ENCODE measurements at places on chromosomes 6 and 20.

DNA sequence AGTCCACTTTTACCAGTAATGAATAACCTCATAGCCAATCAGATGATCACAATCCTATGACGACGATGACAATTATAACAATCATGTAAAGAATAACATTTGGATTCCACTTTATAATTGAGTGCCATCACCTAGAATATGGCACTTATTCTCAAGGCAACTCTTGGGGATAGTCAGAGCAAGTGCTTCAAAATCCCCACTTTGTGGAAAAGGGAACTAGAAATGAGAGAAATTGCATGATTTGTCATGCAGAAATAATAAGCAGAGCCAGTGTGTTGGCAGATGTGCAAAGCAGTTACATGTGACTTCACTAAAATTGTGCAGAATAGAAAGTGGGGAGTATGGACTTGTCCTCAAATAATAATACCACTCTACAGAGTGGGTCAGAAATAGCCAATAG, 41.3 kb downstream of the FRK start:
- no peak for DNase-seq

DNA sequence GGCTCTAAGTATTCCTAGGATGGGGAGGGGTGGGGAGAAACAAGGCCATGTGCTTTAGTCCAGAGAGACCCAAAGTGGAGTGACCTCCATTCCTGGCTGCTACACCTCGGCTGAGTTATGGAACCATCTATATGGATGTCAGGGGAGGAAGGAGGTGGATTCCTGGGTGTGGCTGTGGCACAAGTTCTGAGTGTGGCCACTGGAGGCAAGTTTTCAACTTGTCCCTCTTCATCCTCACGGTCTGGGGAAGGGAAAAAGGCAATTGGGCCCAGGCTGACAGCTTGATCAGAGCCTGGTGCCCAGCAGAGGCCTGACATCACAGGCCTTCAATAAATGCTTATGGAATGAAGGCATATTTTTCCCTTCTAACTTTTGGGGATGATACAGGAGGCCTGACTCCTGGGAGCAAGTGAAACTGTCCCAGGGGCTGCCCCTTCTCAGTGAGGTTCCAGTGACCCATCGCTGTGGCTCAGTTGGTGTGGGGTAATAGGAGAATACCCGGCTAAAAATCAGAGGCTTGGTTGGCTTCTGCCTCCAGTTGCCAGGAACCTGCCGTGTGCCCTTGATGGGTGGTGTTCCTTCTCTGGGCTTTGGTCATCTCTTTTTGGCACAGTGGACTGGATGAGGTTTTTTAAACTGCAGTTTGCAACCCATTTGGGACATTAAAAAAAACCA, 1.8 kb upstream of the ITPR3 start:
- no peak for DNase-seq

GRCh38 chr6:16764188-16764950, 3.1 kb upstream of the ATXN1 start:
- no peak for DNase-seq

DNA sequence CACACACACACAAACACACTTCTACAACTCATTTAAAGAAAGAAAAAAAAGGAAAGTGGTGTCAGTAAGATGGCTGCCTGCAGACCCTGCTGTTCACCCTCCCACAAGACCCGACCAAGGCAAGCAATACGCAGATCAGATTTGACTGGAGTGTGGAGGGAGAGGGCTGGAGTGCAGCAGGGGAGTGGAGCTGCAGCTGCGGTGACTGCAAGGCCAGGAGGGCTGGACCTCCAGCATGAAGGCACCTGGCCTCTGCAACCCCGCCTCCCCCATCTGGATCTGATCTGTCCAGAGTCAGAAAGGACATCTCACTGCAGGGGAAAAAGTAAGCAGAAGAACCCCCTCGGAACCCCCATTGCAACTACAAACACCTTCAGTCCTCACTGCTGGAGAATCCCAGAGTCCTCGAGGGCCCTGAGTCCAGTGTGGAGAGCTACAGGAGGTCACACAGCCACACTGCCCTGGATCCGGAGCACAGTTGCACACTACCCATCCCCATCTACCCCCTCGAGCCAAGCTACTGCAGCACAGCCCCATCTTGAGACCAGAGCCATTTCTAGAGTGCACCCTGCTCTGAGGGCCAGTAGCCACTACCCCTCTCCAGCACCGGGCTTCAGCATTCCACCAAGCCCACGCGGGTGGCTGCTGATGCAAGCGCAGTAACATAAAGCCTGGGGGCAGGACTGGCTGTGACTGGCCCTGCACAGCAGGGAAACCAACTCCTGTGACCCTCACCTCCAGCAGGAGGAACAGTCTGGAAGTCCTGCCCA, 41.9 kb upstream of the SRSF6 start:
- DNase-seq: no peak

GRCh38 chr6:138943089-138943625, 44.9 kb downstream of the REPS1 start:
- no peak for DNase-seq

DNA sequence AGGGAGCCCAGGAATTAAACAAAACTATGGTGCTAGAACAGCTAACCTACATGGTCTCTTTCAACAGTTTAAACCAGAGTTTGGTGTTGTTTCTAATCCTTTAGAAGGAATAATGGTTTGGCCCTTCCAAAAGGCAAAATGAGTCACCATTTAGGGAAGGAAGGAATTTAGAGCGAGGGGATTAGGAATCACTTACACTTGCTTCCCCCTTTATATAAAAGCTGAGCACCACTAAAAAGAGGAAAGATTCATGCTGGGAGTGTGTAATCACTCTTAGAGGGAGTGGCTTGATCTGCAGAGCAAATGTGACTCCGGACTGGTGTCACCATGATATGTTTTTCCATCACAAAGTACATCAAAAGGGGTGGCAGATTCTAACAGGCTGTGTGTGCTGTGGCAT, 63.6 kb downstream of the F13A1 start:
- DNase-seq: no peak

DNA sequence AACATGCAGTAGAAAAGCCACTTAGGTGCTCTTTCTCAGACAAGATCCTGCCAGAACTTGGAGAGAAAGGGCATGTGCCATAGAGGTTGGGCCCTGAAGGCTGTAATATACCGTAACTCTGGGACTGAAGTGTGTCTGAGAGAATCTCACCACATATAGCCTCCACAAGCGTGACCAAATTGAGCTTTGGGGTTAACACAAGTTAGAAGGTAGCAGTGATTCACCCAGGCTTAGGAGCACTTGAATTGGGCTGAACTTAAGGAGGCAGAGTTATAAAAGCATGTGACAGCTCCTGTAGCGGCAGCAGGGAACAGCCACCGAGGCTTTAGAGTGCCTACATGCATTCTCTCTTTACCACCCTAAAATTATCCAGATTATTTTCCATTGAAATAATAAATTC, 361.6 kb downstream of the PHF3 start:
- no peak for DNase-seq

DNA sequence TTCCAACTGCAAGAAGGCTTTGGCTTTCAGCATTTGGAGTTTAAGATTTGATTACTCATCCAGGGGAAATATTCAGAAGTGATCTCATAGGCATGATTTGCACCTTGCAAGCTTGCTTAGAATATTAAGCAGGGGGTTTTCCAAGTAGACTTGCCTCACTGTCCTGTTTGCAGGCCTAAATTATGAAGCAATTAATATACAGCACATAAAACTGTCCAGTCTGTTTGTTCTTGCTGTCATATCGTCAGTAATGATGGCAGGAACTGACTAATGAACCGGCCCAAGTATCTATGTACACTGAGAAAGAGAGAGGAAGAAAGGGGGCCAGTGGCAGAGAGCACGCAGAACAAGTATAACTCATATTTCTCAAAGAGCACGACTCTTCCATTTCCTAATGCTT, 212.5 kb upstream of the SUPT3H start:
- DNase-seq: no peak

DNA sequence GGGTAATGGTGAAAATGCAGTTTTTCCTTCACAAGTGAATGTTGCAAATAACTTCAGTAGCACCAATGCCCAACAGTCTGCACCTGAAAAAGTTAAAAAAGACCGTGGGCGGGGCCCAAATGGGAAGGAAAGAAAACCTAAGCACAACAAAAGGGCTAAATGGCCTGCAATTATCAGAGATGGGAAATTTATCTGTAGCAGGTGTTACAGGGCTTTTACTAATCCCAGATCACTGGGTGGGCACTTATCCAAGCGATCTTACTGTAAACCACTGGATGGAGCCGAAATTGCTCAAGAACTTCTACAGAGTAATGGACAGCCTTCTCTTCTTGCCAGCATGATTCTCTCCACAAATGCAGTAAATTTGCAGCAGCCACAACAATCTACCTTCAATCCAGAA, 64.8 kb upstream of the SMIM8 start:
- DNase-seq: no peak

GRCh38 chr6:151285122-151285521, 45.4 kb downstream of the AKAP12 start:
- no peak for DNase-seq

GRCh38 chr20:20010639-20011500, 6.3 kb upstream of the NAA20 start:
- no peak for DNase-seq

DNA sequence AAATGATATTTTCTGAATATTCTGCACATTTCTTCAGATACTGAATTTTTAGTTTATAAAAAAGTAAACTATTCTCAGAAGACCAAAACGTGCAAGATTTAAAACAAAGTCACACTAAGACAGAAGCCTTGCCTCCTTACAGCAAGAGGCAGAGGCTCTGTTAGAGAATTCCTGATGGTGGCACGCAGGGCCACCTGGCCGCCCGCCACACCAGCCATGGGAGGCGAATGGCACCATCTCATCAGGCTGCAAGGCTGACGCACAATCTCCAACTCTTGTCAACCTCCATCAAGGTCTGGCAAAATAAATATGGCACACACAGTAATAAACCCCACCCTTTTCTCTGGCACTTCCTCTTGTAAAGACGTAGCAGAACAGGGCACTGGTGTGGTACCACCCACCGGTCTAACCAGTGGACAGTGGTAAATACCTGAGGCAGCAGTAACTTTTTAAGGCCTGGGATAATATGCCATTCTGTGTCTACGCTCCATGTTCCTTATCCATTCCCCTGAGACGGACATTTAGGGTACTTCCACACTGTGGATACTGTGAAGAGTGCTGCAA, 111.4 kb downstream of the WDR27 start:
- DNase-seq: no peak

- no peak for DNase-seq
Observed at GRCh38 chr6:11023032-11023431, 21.1 kb downstream of the ELOVL2 start.

DNA sequence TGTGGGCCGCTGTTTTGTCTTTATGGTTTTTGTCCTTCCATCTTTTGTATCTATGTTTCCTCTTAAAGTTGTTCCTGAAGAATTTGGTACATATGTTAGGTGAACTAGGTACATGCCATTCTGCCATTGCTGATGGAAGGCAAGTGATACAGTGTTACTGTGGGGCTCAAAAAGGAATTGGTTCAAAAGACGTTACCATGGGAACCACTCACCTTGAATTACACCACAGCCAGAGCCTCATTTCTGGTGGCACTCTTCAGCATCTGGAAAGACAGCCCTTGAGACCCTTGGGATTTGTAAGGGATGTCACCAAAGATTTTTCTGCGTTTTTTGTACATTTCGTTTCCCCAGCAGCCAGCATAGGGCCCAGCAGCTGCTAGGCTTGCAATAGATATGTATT, 31.9 kb downstream of the TMEM181 start:
- DNase-seq: no peak

DNA sequence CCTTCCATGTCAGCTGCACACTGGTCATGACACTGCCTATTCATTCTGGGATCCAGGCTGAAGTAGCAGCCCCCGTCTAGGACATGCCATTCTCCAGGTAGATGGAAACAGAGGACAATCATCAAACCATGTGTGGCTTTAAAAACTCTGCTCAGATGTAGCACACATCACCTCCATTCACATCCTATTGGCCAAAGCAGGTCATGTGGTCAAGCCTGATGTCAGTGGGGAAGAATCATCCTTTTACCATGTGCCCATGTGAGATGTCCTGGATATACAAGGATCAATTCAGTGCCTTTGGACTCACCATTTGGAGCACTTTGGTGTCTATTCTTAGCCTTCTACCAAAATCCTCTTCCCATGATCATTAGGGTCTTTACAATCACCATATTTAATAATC, 99.5 kb downstream of the CDC5L start:
- DNase-seq: no peak

GRCh38 chr6:1858196-1858595, 248.5 kb downstream of the FOXC1 start:
- no peak for DNase-seq

GRCh38 chr6:38088010-38088409, 268.5 kb downstream of the ZFAND3 start:
- no peak for DNase-seq

DNA sequence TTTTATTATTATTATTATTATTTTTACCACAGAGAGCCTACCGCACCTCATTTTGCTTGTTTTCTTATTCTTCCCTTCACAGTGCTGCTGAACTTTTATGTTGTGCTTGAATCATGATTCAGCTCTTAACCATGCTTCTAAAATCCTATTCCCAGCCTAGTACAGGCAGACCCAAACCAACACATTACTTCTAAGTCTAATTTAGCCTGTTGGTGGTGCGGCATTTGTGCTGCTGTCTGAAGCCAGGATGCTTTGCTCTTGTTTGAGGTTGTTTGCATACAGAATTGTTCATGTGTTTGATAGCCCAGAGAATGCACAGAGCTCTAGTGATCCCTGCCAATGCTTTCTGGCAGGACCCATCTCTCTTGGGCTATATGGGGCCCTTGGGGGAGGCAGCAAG, 213.5 kb upstream of the KCNG1 start:
- DNase-seq: no peak

DNA sequence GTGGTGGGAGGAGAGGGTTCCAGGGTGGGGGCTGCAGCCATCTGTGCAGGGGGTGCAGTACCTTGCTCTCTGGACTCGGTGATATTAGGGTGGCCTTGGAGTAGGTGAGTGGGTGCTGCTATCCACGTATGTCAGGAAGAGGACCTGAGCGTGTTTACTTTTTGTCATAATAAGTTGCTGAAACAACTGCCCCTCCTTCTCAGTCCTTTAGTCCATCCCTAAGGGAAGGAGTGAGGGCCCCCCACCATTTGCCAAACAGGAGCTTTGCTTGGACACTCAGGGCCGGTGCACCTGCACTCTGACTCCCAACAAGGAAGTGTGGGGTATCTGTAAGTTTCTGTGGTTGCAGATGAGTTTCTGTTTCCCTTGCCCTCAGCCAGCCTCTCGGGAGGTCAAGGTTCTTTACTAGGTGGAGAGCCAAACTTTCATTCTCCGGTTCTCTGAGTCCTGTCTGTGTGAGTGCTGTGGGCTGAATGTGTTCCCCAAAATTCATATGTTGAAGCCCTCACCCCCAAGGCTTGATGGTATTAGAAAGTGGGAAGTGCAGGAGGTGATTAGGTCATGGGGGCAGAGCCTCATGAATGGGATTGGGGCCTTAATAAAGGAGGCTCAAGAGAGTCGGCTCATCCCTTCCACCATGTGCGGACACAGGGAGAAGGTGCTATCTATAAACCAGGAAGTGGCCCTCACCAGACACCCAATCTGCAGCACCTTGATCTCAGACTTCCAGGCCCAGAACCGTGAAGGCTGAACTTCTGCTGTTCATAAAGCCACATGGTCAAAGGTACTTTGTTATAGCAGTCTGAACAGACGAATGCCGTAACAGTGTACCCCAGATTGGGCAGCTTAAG, 19.6 kb upstream of the CCR6 start:
- DNase-seq: no peak

All from stimulated activated CD8-positive, alpha-beta memory T cell treated with anti-CD3 and anti-CD28 coated beads, Interleukin-15, amount 100 ng/mL, for 24 hours (primary cell).